ENCODE measurements at places on chromosomes 1 and 21.

- DNase-seq, result no peak
These were observed 235.9 kb downstream of the TPR start for GRCh38 chr1:186139115-186139514.

- no peak for DNase-seq
These were observed 62.8 kb downstream of the ZFYVE9 start for GRCh38 chr1:52204696-52205095.

- DNase-seq, result no peak
These were observed 75.4 kb downstream of the CEP170 start for GRCh38 chr1:243179720-243180119.

GRCh38 chr21:28761674-28762356 lies 230.9 kb downstream of the LTN1 start:
- no peak for DNase-seq

DNA sequence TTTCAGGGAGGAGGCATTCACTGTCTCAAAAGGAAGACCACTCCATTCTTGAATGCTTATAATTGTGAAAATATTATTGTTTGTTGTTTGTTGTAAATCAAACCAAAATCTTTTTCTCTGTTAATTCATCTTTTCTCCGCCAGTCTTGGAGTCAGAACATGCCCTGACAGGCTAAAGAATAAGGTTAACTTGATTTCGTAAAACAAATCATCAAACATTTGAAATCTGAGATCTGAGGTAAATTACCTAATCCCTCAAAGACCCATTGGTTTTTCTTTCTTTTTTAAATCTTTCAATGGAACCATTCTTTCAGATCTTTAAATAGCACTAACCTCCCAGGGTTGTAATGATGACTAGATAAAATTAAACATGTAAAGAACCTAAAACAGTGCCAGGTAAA lies 430.1 kb upstream of the PTBP2 start:
- DNase-seq, result no peak

- DNase-seq, result no peak
These were observed 6.3 kb upstream of the LAD1 start for GRCh38 chr1:201405484-201405831.

GRCh38 chr1:161420763-161421455 lies 53.2 kb upstream of the CFAP126 start:
- DNase-seq, result peak; percentile 11

GRCh38 chr1:80153762-80154161 lies 1147.2 kb upstream of the ADGRL4 start:
- no peak for DNase-seq

DNA sequence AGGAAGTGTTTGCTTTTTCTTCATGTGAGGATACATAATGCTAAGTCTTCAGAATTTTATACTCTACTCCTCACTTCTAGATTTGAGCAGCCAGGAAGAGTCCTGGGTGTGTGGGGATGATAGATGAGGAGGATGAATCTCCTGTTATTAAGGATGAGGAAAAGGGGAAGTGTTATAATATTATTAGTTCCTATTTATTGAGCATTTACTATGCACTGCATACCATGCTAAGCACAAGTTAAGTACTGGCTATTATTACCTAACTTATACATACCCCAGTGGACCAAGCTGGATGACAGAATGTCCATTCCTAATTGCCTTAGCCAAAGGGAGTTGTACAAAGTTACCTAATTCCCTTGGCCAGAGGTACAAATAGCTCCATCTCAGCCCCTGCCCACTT lies 19.8 kb downstream of the CACHD1 start:
- DNase-seq, result no peak

GRCh38 chr1:227904541-227905335 lies 43.0 kb downstream of the WNT9A start:
- no peak for DNase-seq

DNA sequence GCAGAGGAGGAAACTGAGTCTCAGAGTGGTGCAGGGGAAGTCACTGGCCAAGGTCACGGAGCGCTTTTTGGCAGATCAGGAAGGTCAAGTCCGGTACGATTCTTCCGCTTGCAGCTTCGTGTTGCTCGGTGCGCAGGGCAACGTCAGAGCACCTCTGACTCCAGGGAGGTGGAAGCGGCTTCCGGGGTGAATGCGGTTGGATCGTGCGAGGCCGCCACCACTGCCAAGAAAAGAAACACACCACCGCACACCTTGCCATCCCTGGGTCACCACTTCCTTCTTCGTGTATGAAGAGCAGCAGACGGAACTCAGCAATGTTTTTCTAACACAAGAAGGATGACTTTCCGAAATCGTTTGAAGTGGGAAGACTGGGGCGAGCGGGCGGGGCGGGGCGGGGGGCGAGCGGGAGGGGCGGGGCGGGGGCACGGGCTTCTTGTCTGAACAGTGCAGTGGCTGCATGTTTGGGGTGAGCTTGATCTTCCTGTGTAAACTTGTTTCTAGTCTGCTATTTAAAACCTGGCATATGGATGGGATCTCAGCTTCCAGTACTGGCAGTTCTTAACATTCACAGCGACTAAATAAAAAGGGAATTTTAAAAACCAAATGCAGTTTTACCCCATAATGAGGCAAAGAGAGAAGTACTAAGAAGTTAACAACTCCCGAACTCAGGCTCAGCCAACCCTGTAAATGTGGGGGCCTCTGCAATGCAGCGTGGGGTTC lies 300.0 kb downstream of the RRAGC start:
- no peak for DNase-seq

DNA sequence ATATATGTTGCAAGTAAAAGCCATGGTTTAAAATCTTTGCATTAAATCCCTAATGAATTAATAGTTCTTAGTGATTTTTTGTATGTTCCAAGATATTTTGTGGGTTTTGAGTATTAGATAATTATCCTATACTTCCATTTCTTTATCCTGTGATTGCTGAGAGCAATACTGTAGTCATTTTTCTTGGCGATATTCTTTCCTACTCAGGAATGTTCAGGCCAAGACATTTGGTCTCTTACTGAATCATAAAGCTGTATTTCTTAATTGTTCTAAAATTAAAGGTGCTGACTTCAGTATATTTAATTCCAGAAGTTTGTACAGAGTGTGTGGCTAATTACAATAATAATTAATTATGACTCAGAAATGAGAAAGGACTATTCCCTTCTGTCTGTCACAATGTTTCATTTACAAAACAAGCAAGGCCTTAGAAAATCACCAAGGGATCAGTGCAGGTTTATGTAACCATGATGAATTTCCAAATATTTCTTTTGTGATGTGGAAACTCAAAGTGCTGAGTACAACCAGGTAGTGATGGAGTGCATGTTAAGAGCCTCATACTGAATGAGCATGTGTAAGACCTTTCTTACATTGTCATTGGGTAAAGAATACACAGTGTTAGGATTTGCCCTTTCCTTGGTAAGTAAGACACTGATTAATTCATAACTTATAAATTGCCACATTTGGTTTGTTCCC lies 161.2 kb downstream of the HMCN1 start:
- DNase-seq, result no peak

- DNase-seq, result no peak
These were observed 235.2 kb downstream of the FGGY start for GRCh38 chr1:59532102-59532501.

- no peak for DNase-seq
These were observed 245.0 kb downstream of the USH2A start for GRCh38 chr1:216178281-216178680.

DNA sequence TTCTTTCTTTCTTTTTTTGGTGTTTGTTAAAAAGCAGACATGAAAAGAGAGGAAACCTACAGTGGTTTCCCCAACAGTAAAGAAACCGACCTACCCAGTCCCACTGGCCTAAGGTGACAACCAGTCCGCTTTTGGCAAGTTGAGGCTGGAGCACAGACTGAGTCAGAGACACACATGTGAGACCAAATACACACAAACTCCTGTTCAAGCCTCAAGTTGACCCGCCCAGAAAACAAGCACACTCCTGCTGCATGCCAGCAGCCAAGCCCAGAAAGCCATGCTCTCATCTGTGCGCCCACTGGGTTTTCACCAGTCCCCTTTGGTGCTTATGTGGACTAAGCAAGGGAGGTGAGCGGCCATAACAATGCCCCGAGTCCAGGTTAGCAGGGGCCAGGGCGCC lies 64.6 kb upstream of the GPR153 start:
- DNase-seq, result no peak

GRCh38 chr1:198932351-198932991 lies 293.6 kb downstream of the PTPRC start:
- peak; percentile 21 for DNase-seq

DNA sequence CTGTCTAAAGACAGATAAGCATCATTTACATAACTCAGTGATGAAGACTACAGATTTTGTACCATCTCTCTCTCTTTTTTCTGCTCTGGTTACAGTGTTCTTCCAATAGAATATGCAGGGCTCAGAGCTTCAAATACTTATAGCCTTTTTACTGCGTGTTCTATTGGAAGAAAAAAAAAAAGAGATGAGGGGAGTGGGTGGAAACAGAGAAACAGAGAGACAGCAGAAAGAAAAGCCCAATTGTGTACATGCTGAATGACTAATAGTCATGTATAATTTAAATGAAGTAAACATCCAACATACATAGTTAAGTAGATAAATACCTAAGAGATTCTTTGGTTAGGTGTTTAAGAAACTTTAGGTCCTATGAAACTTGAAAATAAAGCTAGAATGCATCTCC lies 151.9 kb downstream of the HMCN1 start:
- no peak for DNase-seq

GRCh38 chr1:172976222-172977041 lies 74.3 kb downstream of the TNFSF18 start:
- no peak for DNase-seq

- DNase-seq, result no peak
These were observed 9.9 kb upstream of the LRRC39 start for GRCh38 chr1:100187912-100188311.

DNA sequence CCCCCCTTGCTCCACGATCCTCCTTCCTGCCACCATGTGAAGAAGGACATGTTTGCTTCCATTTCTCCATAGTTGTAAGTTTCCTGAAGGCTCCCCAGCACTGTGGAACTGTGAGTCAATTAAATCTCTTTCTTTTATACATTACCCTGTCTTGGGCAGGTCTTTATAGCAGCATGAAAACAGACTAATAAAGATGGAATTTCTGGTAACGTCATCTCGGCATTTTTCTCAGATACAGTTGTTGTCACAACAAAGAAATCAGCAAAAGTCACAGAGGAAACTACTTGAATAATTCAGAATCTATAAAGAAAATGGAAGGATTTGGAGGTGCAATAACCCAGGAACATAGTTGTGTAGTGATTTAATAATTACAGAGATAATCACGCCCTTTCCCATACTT lies 4.4 kb downstream of the APCS start:
- no peak for DNase-seq

GRCh38 chr1:33258788-33259274 lies 2.5 kb downstream of the ZNF362 start:
- no peak for DNase-seq

GRCh38 chr1:46437723-46438122 lies 43.6 kb downstream of the FAAH start:
- no peak for DNase-seq

GRCh38 chr1:99084562-99084961 lies 79.9 kb upstream of the PLPPR5 start:
- no peak for DNase-seq

- no peak for DNase-seq
These were observed 115.1 kb downstream of the ETS2 start for GRCh38 chr21:38920631-38921398.

- no peak for DNase-seq
These were observed 15.9 kb downstream of the COL8A2 start for GRCh38 chr1:36109041-36109679.

GRCh38 chr1:209996348-209996747 lies 58.3 kb downstream of the SYT14 start:
- DNase-seq, result no peak

GRCh38 chr1:183841950-183842794 lies 37.3 kb downstream of the RGL1 start:
- peak; percentile 31 for DNase-seq

DNA sequence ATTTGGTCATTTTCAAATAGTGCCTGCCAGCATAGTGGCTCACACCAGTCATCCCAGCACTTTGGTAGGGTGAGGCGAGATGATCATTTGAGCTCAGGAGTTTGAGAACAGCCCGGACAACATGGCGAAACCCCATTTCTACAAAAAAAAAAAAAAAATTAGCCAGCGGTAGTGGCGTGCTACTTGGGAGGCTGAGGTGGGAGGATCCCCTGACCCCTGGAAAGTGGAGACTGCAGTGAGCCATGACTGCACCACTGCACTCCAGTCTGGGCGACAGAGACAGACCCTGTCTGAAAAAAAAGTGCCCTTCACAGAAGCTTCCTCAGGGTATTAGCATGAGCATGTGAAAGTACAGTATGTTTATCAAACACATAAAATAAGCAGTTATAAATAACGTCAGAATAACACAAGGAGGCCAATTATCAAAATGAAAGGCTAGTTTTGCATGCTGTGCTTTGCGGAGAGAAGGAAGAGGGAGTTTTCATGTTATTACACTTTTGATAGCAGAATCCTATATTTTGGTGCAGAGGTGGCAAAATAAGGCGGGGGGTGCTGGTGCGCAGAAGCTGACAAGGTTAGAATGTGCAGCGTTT lies 781 bp upstream of the METTL13 start:
- no peak for DNase-seq

GRCh38 chr1:57532299-57532698 lies 108.4 kb upstream of the DAB1 start:
- DNase-seq, result no peak

GRCh38 chr21:14383596-14384180 lies 742 bp upstream of the HSPA13 start:
- peak; percentile 40 for DNase-seq

- DNase-seq, result peak; percentile 23
These were observed 237.5 kb downstream of the TTLL7 start for GRCh38 chr1:83761167-83762038.

- DNase-seq, result no peak
These were observed 1.6 kb upstream of the RAB7B start for GRCh38 chr1:206004826-206005225.

DNA sequence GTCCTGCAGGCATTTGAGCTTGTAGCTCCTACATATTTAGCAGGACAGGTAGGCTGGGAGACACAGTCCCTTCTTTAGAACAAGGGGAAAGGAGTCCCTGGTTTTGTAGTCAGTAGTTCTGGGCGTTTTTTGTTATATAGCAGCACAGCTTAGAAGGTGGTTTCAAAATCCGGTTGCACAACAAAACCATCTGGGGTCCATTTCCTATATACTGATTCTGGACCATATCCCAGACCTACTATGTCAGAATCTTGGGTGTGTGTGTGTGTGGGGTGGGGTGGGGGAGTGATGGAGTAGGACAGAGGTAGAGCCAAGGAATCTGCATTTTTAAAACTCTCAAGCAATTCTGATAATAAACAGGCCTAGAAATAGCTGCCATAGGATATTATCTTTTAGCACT lies 21.6 kb downstream of the METTL13 start:
- DNase-seq, result no peak

- no peak for DNase-seq
These were observed 6.5 kb downstream of the OVAAL start for GRCh38 chr1:180565121-180565871.

Data from NCI-H1417 (cell line).